ENCODE measurements at places on chromosomes 5 and 9.

DNA sequence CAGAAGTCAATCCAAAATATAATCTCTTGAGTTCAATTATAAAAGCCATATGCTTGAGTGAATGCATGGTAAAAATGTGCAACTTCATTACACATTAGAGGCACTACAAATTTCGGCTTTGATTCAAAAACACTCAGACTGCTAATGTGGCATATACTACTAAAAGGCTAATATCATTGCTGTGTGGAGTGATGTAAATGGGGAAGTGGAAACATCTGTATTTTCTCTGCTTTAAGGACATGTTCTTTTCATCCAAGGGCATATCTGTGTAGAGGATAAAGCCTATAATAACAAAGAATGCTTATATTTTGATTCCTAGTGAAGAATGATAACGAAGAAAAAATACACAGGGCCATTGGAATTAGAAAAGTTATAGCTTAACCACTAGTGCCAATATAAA, 643.9 kb upstream of the ZNF608 start:
- no peak for DNase-seq

- DNase-seq, result no peak
These were observed 12.8 kb upstream of the RPS23 start for GRCh38 chr5:82290908-82291307.

DNA sequence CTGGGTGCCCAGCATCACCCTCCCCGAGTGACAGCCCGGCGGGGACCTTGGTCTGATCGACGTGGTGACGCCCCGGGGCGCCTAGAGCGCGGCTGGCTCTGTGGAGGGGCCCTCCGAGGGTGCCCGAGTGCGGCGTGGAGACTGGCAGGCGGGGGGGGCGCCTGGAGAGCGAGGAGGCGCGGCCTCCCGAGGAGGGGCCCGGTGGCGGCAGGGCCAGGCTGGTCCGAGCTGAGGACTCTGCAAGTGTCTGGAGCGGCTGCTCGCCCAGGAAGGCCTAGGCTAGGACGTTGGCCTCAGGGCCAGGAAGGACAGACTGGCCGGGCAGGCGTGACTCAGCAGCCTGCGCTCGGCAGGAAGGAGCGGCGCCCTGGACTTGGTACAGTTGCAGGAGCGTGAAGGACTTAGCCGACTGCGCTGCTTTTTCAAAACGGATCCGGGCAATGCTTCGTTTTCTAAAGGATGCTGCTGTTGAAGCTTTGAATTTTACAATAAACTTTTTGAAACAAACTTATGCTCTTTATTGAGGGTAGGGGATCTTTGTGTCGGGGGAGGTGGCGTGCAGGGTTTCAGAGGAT, 1.3 kb downstream of the GADD45G start:
- DNase-seq, result peak; percentile 85

- DNase-seq, result peak; percentile 48
These were observed 683 bp downstream of the CLPTM1L start for GRCh38 chr5:1343931-1344901.

GRCh38 chr5:104353371-104353770, 790.8 kb upstream of the NUDT12 start:
- no peak for DNase-seq

- no peak for DNase-seq
These were observed 93.9 kb downstream of the GCNT1 start for GRCh38 chr9:76552751-76553455.

DNA sequence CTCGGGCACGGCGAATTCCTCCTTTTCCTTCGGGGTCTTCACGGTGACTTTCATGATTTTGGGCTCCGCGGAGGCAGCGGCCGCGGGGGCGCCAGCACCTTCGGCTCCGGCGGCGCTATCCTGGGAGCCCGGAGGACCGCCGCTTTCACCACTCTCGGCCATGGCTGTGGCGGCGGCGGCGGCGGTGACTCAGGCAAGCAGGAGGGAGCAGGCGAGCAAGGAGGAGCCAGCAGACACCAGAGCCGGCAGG, 315 bp downstream of the UBQLN1 start:
- no peak for DNase-seq

- no peak for DNase-seq
These were observed 7.1 kb downstream of the BRD9 start for GRCh38 chr5:885529-885928.

DNA sequence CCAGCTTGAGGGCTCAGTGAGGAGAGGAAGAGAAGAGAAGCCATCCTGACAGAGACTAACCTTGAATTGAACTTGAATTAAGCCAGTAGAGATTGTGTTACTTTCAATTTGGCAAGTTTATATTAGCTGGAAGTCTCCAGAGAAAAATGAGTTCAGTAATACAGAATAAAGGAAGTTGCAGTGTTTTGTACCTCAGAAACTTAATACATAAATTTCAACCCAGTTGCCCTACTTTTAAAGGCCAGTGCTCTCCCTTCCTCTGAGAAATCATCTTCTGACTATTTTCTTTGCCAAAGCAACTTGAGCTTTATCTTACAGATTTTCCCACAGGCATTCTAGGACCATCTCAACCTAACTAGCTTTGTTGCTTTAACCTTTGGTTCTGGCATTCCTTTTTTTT, 231.0 kb upstream of the GAS1 start:
- DNase-seq, result no peak

DNA sequence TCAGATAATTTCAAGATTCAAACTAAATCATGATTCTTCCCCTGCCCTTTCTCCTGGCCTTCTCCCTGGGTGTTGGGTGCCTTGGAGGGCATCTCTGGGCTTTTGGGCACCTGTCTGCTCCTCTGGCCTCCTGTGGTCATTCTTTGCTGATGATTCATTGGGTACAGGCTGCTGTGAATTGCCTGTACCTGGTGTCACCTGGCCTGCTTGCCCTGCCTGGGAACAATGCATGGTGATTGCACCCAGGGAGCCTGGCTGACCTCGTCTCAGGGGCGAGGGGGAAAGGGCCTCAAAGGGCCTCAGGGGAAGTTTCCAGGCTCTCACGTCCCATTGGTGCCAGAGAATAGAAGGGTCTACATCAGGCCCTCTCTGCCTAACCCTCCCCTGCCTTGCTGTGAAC, 20.1 kb upstream of the CKMT2 start:
- no peak for DNase-seq

DNA sequence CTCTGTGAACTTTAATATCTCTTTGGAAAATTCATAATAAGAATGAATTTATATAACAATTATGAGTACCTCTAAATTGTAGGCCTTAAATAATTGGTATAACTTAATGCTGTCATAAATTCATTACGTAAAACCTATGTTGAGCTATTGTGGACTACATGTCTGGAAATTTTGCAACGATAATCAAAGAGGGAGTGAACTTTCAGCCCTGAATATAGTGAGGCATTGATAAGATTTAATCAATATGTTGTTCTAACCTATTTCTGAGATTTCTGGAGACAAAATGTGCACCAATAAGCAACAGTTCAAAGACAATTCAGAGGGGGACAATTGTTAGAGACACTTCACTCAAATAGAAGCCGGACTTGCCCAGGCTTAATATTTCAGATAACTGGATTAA, 499.4 kb downstream of the ELAVL2 start:
- no peak for DNase-seq

GRCh38 chr9:127035423-127035822, 87.0 kb downstream of the ANGPTL2 start:
- DNase-seq, result no peak

DNA sequence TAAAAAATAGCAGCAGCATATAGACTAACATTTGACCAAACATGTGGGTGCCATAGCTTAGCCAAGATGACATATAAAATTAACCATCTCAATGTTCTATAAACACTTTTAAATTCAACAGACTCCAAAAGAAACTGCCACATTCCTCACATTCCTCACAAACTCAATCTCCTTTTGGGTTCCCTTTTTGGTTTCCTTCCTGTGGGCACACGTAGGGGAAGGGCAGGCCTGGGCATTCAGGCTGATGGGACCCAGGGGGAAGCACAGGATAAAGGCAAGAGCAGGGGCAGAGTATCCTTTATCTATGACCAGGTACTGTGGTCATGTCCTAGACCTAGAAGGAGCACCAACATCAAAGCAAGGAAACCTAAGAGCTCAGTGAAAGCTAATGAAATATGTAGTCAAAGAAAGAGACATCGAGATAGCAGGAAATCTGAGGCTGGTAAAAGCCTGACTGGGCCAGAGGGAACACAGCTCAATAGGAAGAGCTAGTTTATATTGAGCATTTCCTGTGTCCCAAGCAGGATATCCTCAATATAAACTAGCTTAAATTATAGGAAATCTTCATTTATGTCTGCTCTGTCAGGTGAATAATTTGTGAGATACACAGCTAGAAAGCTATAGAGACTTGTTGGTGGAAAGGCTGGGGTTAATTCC, 13.6 kb upstream of the ERAP1 start:
- no peak for DNase-seq

- no peak for DNase-seq
These were observed 259.3 kb downstream of the TUSC1 start for GRCh38 chr9:25418974-25419373.

DNA sequence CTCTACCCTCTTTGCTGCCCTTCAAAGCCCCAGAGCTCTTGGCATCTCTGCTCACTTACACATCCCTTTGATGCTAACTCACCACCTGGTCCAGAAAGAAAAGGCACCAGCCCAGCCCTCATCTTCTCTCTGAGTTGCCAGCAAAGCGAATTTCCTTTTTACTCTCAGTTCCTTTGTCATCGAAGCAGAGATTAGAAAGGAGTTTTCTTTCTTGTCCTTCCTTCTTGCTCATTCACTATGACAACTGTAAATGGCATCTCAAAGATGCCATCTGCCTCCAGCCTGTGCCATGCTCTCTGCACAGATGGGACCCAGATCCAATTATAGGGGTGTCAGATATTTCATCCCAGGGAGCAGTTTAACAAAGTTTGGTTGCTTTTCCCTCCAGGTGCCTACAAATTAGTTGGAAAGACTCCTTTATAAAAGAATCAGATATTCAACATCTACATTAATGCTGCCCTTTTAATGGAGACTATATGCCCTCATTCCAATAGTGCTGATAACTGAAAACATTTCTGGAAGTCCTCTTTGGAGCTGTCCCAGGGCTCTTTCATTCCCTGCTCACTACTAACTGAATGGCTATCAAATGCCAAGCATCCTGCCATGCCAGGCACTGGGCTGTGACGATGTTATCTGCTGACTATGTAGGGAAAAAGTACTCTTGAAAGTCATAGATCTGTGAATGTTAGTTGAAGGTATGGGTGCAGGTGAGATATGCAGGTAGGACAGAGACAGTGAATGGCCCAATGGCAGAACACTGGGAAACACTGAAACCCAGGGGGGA, 58.9 kb downstream of the SUSD1 start:
- no peak for DNase-seq

DNA sequence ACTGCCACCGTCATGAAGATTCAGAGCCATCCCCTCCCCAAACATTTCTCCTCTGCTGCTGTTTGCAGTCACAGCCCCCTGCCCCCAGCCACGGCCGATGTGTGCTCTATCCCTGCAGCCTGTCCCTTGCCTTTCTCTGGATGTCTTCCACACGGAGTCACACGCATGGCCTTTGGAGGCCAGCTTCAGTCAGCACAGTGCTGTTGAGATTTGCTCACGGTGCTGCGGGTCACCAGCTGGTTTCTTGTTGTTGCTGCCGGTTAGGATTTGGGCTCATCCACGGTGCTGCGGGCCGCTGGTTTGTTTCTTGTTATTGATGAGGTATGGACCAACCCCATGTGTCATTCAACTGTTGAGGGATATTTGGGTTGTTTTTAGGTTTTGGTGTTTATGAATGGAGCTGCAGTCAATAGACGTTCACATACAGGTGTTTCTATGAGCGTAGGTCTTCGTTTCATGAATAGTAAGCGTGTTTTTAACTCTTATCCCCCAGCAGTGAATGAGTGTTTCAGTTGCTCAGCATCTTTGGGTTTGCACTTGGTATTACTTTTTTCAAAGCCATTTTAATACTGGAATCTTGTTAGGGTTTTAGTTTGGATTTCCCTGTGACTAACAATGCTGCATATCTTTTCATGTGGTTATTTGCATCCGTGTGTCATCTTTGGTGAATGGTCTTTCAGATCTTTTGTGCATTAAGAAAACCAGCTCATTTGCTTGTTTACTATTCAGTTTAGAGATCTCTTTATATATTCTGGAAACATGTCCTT, 57.6 kb downstream of the AHRR start:
- DNase-seq, result peak; percentile 11

DNA sequence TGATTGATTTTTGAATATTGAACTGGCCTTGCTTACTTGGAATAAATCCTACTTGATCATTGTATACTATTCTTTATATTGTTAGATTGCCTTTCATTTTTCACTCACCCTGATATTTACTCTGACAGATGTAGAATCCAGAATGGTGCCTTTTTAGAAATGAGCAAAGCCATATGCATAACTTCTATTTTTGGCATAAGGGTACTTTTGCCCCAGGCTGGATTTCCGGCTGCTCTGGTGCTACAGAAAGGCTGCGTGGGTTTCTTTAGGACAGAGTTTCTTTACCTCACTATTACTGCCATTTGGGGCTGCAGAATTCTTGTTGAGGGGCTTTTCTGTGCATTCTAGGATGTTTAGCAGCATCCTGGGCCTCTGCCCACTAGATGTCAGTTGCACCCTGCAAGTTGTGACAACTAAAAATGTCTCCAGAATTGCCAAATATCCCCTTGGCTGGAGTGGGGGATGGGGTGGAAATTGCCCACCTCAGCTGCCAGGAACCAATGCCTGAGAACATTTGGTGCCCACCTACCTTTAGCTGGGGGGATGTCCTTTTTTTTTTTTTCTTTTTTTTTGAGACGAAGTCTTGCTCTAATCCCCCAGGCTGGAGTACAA, 50.1 kb downstream of the SLC36A1 start:
- peak; percentile 60 for DNase-seq

GRCh38 chr5:105504-106070, 13.6 kb downstream of the PLEKHG4B start:
- DNase-seq, result no peak

- peak; percentile 48 for DNase-seq
These were observed 12.5 kb upstream of the ZSWIM6 start for GRCh38 chr5:61319388-61320146.

GRCh38 chr5:139746691-139747582, 48.7 kb upstream of the PSD2 start:
- DNase-seq, result peak; percentile 68

DNA sequence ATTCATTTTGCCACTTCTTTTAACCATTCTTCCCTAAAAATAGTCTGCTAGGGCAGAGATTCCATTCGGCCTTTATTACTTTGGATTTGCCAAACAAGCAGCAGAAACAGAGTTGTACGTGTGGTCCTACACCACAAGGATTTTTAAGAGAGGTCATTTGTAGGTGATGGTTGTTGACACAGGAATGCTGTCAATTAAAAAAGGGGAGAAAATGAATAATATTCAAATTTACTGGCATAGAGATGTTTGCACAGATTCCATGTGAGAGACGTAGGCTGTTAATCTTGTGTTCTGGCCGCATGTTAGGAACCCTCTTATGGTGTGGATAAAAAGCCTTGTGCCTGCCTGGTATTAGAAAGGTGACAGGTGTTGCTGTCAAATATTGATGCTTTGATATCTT, 34.9 kb downstream of the TRIO start:
- DNase-seq, result no peak

Measured in NB4 (cell line).